Stimulated activated CD4-positive, alpha-beta T cell treated with anti-CD3 and anti-CD28 coated beads, Interleukin-12 subunit alpha, Interleukin-12 subunit beta, amount 100 ng/mL, for 48 hours (primary cell): ENCODE measurements at places on chromosomes 7 and 10.

- no peak for DNase-seq
Measured at GRCh38 chr10:60385399-60385738, 4.3 kb downstream of the ANK3 start.

- no peak for DNase-seq
Measured at GRCh38 chr7:159158125-159158887, 13.6 kb upstream of the VIPR2 start.

DNA sequence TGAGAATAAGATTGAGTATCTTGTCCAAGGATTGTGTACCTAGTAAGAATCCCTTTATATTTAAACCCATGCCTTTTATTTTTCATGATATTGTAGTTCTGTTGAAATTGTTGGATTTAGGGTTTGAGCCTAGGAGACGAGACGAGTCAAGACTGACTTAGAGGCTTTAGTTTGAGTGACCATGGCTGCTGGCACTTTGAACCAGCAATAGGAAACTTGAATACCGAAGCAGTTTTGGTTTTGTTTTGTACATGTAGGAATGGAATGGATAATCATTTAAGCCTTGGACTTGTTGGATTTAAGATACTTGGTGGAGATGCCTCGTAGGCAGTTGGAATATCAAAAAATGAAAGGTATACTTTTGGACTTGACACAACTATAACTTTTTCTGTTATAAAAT, 229.0 kb downstream of the BICC1 start:
- DNase-seq: no peak

DNA sequence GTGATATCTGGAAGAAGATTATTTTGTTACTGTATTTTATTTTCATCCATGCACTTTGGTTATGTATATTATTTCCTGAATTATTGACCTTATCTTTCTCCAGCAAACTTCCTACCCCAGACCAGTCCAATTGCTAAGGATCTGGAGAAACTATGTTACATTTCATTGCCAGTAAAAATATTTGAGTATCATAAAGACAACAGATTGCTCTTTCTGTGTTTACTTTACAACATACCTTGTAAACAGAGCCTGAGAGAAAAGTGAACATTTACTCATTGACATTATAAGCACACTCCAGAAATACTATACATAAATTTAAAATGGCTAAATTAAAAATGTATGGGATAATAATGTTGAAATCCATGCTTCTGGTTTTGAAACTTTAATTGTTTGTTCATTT, 186.2 kb upstream of the FAM3C start:
- DNase-seq: no peak

- no peak for DNase-seq
Measured at GRCh38 chr7:55279080-55279845, 85.9 kb upstream of the LANCL2 start.

DNA sequence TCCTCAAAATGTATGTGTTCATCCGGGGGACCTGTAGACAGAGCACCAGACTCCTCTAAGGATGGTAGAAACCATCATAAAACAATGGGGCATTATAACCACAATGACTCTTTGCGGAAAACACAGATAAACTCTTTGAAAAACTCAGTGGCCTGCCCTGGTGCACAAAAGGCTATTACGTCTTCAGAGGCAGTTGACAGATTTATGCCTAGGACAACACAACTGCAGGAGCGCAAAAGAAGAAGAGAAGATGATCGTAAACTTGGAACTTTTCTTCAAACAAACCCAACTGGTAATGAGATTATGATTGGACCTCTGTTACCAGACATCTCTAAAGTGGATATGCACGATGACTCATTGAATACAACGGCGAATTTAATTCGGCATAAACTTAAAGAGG, 6.0 kb downstream of the RBM48 start:
- DNase-seq: no peak

- no peak for DNase-seq
Measured at GRCh38 chr7:25068502-25069213, 56.4 kb downstream of the CYCS start.

DNA sequence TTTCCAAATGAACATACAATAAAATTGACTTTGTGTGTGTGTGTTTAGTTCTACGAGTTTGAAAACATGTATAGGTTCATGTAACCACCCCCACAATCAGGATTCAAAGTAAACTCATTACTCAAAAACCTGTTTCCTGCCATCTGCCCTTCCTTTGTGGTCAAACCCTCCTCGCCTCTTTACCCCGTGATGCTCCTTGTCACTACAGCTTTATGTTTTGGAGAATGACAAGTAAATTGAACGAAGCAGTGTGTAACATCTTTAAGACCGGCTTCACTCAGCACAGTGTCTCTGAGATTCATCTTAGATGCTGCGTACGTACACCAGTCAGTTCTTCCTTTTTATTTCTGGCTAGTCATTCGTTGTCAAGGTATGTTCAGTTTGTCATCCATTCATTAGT, 54.6 kb upstream of the MKI67 start:
- DNase-seq: no peak

- no peak for DNase-seq
Measured at GRCh38 chr10:24708081-24708480, 15.6 kb downstream of the ARHGAP21 start.

DNA sequence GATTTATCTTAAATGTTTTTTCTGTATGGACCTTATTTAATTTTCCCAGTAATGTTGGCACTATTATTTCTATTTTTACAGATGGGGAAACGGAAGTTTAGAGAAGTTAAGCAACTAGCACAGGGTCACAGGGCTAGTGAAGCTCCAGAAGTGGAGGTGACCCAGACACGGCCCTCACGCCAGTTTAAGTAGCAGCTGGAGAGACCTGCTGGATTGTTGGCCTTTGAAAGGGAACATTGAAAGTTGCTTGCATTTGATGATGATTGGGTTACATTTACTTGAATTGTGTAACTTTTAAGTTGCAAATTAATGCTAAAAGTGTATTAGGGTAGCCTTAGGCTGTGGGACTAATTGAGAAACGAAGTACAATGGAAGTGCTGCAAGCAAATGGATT, 25.6 kb downstream of the CDK14 start:
- no peak for DNase-seq

DNA sequence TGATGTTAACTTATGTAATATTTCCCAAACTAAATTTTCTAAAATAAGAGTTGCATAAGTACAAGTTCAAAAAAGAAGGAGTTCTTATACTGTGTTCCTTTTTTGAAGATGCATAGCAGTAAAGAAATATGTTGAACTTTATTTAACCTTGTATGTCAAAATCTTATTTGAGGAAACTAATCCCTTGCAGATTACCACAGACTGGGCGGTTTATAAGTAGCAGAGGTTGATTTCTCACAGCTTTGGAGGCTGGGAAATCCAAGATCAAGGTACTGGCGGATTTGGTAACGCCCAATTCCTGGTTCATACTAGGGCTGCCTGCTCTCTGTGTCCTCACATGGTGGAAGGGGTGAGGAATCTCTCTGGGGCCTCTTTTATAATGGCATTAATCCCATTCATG, 68.5 kb downstream of the GNAT3 start:
- no peak for DNase-seq

DNA sequence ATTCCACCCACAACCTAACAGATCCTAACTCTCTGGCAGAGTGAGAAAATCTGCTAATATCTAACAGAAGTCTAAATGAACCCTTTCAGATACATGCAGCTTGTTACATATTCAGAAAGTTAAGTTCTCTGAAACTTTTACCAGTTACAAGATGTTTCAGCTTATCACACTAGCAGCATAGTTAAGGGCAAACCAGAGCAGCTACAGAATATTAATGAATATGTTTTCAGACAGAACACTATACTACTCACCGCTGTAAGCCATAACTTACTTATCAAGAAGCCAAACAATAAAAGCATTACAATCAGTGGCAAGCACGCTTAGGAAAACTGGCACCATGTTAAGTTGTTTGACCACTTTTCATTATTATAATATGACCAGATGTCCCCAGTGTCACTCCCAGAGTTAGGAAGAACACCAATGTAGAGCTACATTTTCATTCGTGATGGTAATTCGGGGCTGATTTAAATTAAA, 2.7 kb downstream of the ITGB1 start:
- DNase-seq: no peak

- DNase-seq: no peak
Measured at GRCh38 chr7:68321076-68321639, 1277.1 kb upstream of the AUTS2 start.

DNA sequence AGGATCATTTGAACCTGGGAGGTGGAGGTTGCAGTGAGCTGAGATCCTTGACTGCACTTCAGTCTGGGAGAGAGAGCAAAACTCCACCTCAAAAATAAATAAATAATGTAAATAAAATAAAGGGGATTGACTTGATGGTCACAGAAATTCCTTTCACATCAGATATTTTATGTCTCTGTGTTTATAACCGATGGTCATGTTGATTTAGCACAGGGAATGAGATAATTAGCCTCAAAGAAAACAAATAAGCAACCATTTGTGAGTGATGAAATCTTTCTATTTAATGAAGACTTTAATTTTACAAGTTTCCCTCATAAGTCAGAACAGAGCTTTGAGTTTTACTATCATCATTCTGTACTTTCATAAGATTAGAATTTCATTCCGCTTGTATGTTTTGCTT, 64.8 kb upstream of the NUPR2 start:
- no peak for DNase-seq

GRCh38 chr10:73635781-73636180, 5.5 kb downstream of the MYOZ1 start:
- DNase-seq: no peak

- DNase-seq: no peak
Measured at GRCh38 chr10:31594347-31594873, 275.4 kb downstream of the ZEB1 start.

GRCh38 chr10:89029785-89030437, 39.3 kb downstream of the FAS start:
- peak; percentile 57 for DNase-seq

DNA sequence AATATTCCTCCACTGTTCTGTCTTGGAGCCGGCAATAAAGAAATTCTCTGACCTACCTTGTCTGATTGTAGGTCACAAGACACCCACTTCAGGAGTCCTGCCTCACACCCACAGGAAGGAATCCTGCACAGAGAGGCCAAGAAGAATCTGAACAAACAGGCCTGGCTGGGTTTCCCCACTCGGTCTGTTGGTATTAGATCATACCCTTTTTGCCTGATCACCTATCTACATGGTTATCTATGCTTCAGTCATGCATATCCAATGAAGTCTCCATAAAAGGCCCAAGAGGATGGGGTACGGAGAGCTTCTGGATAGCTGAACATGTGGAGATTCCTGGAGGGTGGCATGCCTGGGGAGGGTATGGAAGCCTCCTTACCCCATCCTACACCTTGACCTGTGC, 12.3 kb downstream of the OGDH start:
- no peak for DNase-seq

GRCh38 chr7:32518534-32519140, 23.3 kb downstream of the AVL9 start:
- DNase-seq: no peak

DNA sequence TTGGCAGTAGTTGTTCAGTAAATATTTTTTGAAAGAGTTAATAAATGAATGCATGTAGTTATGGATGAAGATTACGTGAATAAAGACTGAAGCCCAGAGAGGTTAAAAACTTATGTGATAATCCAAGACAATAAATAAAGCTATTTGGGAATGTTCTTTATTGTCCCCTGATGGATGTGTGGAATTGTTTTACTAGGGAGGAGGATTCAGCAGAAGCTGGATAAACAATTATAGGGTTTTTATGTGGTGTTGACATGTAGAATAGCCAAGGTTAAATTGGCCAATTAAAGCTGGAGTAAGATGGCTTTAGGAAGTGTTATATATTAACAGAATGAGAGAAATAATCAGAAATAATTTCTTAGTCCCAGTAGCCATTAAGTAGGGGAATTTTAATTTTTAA, 66.0 kb downstream of the CNNM2 start:
- no peak for DNase-seq

GRCh38 chr7:30116771-30117170, 18.0 kb upstream of the MTURN start:
- no peak for DNase-seq

DNA sequence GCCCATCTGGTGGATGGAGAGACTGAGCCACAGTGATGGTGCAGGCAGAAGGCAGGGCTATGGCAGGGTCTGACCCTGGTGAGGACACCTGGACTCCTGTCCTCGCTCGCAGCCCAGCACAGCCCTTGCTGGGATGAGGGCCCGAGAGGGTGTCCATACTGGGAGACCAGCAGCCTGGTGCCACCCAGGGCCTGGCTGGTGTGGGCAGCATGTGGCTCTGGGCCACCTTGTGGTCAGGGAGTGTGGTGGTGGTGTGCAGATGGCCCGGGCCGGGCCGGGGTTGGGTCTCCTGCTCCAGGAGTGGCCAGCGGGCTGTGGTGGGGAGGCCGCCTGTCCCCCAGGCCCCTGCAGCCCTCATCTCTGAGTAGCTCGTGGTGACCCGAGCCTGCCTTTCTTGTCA, 14.9 kb downstream of the ADCY1 start:
- no peak for DNase-seq

DNA sequence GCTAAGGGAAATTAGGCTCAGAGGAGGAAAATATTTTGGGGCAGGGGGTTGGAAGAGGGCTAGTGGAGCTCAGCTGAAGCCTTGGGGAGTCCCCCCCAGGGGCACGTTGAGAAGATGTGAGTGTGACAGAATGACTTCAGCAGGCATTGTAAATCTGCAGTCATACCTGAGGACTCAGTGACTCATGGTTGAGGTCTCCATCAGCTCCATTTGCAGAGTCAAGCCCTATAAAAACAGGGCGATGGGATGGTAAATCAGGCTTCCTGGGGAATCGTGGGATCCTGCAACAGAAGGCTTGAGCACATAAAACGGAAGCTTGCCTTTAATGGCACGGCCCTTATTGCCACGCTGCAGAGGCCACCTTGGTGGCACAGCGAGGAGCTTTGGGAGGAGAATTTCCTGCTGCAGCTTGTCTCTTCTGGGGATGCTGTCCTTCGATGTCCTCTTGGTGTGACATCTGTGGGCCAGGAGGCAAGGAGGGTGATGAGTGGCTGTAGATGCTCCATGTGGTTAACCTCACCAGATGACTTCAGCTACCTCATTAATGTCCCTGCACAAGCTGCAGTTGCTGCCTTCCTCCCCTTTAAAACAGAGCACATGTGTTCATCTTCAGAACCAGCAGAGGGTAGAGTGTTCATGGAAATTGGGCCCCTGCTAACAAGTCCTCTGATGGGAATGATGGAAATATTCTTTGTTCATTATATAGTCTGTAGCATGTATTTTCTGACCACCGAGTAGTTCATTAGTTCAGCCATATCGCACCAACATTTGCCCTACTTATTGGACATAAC, 285.9 kb downstream of the LRMDA start:
- DNase-seq: no peak

GRCh38 chr7:43454936-43455518, 127.9 kb upstream of the STK17A start:
- no peak for DNase-seq
